NCI-H460 (cell line): ENCODE measurements at places on chromosomes 4 and X.

- DNase-seq, result no peak
These were observed 23.1 kb downstream of the XKRX start for GRCh38 chrX:100905620-100906019.

GRCh38 chr4:42248972-42249371 is 96.5 kb upstream of the BEND4 start:
- DNase-seq, result no peak

DNA sequence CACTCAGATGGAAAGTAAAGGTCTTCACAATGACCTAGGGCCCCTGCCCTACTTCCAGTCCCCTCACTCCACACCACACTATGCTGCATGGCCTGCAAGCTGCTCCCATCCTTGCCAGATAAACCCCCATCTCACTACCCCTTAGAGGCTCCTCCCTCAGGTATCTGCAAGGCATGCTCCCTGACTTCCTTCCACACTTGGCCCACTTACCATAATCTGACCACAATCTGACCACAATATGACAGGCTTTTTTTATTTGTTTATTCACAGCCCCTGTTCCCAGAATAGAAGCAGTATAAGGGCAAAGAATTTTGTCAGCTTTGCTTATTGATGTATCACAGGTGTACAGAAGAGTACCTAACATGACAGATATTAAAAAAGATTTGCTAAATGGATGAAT is 124.7 kb downstream of the CAMK2D start:
- no peak for DNase-seq

GRCh38 chrX:34632384-34632783 is 24.7 kb downstream of the TMEM47 start:
- no peak for DNase-seq

DNA sequence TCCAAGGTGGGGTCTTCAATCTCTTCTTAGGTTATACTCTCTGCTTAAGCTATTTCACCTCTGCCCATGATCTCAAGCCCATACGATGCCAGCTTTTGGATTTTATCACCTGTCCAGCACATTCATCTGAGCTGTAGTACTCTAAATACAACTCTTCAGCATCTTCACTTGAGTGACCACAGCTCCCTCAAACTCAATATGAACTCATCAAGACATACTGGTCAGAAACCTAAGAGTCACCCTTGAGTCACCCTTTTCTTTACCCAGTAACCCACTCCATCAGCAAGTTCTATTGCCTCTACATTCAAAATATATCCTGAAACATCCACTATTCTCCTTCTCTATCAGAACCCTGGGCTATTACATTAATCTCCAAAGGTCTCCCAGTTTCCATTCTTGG is 69.4 kb downstream of the DCHS2 start:
- no peak for DNase-seq

- no peak for DNase-seq
These were observed 233.2 kb downstream of the PTTG2 start for GRCh38 chr4:38193236-38193863.
